Muscle of leg (tissue), 16 donors: ENCODE measurements at places on chromosomes 7 and 10. TPM values are rescaled to one million over a fixed set of nuclear protein-coding genes. Genes with fewer than 3 reads are reported as not detected.

GRCh38 chr10:77390481-77390891, 247.1 kb downstream of the KCNMA1 start:
- no peak for DNase-seq
- no peak overlapping the region for H3K27ac ChIP-seq
- H3K4me3 ChIP-seq = no peak overlapping the region
- peaks cover 49% of the 10 kb centered on the region for H3K4me1 ChIP-seq

DNA sequence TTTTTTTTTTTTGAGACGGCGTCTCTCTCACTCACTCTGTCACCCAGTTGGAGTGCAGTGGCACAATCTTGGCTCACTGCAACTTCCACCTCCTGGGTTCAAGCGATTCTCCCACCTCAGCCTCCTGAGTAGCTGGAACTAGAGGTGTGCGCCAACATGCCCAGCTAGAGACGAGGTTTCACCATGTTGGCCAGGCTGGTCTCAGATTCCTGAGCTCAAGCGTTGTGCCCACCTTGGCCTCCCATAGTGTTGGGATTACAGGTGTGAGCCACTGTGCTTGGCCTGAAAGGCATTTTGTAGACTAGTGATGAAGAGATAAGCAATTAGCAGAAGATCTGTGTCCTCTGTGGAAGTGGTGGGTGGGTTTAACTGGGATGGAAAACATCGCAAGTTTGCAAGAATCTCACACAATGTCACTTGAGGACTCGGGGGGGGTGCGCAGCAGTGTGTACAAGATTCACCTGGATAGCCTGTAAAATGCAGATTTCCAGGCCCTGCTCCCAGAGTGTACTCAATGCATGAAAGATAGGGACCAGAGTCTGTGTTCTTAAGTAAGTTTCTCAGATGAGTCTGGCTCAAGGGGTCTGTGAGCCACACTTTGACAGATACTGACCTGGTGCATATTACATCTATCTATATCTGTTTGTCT, 10.9 kb downstream of the CYP17A1 start:
- H3K4me3 ChIP-seq = no peak overlapping the region
- no peaks in the 10 kb centered on the region for H3K36me3 ChIP-seq
- H3K4me1 ChIP-seq = no peaks in the 10 kb centered on the region
- peaks cover 2% of the 10 kb centered on the region for H3K27me3 ChIP-seq

NKX2-3 gene
- total RNA-seq = 0.62 TPM

GRCh38 chr10:104250371-104250770, 4.3 kb upstream of the GSTO1 start:
- no peaks in the 10 kb centered on the region for H3K36me3 ChIP-seq
- no peak overlapping the region for H3K27ac ChIP-seq
- DNase-seq = no peak
- no peak overlapping the region for H3K4me3 ChIP-seq
- peaks cover 5% of the 10 kb centered on the region for H3K4me1 ChIP-seq

GRCh38 chr10:102963756-102964025, 45.6 kb downstream of the CNNM2 start:
- H3K4me3 ChIP-seq = no peak overlapping the region
- H3K27me3 ChIP-seq = no peaks in the 10 kb centered on the region
- no peak for DNase-seq
- no peak overlapping the region for H3K27ac ChIP-seq
- no peaks in the 10 kb centered on the region for H3K4me1 ChIP-seq

PPP1R17 gene
- not detected for total RNA-seq

DNA sequence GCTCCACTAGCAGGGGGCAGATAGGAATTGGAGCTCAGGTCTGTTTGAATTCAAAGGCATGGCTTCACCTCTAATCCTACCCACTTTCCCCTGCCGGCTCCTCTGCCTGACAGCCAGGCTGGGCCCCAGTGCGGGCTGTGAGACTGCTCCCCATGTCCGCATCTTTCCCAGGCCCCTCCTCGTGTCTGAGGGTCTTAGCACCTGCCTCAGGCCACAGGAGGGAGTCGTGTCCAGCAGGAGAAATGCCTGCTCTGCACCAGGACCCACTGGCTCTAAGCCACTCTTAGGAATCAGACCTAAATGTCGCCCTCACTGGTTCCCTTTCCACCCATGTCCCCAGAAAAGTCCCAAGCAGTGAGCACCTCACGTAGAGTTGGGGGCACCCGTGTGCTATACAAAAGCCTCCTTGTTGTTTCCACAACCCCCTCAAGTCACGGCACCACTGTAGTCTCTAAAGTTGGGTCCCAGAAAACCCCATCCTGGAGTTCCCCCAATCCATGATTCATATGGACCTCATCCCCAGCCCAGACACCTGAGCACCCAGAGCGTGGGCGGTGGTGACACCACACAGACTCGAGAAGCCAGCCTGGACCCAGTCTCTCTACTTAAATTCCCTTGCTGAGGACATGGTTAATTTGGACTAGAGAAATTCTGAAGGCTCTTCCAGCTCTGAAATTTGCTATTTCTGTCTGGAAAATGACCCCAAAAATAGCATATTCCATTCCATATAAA, 466.4 kb upstream of the ZMIZ1 start:
- peaks cover 6% of the 10 kb centered on the region for H3K27me3 ChIP-seq
- H3K36me3 ChIP-seq = no peaks in the 10 kb centered on the region
- no peak overlapping the region for H3K4me3 ChIP-seq
- no peak for DNase-seq
- no peaks in the 10 kb centered on the region for H3K4me1 ChIP-seq

DNA sequence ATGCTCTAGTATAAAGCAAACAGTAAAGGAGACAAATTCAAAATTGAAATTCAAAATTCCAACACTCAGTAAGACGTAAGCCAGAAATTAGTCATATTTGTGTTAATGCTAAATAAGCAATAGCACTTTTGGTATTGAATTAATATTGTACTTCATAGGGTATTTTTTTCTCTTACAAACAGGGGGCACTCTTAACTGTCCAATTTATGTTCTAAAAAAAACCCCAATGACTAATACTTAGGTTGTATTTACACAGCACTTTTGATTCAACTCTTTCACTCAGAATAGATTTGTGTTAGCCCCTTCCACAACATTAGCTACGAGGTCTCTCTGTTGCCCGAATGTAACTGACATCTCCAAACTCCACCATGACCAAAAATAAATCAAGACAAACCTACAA, 284.9 kb upstream of the COBL start:
- H3K27me3 ChIP-seq = no peaks in the 10 kb centered on the region
- H3K36me3 ChIP-seq = no peaks in the 10 kb centered on the region
- no peak overlapping the region for H3K4me3 ChIP-seq
- DNase-seq = no peak

- no peaks in the 10 kb centered on the region for H3K36me3 ChIP-seq
- no peak overlapping the region for H3K27ac ChIP-seq
- H3K27me3 ChIP-seq = no peaks in the 10 kb centered on the region
- no peak for DNase-seq
Measured at GRCh38 chr7:53022893-53023292, 12.5 kb upstream of the POM121L12 start.

DNA sequence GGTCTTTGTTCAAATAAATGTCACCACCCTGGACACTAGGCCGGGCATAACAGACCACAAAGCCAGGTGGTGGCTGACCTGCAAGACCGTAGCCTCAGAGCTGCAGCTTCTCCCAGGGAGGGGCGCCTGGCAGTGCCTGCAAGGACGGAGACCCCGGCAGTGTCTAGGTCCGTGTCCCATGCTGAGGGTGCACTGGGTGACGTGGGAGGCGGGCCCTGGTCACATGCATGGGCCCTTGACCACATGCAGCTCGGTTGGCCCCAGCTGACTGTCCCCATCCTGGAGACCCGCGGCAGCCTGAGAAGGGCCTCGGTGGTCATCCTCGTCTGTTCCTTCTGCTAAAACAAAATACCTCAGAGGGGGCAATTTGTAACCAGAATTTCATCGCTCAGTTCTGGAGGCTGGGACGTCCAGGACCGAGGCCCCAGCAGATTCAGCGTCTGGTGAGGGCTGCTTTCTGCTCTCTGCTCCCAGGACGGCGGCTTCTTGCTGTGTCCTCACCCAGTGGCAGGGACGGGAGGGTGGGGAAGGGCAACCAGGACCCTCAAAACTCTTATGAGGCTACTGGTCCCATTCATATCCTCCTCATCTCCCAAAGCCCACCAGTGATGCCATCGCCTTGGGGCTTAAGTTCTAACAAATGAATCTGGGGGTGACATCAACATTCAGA, 36.8 kb downstream of the PWWP2B start:
- H3K4me1 ChIP-seq = peaks cover 35% of the 10 kb centered on the region
- H3K4me3 ChIP-seq = no peak overlapping the region
- H3K36me3 ChIP-seq = no peaks in the 10 kb centered on the region
- no peaks in the 10 kb centered on the region for H3K27me3 ChIP-seq

DNA sequence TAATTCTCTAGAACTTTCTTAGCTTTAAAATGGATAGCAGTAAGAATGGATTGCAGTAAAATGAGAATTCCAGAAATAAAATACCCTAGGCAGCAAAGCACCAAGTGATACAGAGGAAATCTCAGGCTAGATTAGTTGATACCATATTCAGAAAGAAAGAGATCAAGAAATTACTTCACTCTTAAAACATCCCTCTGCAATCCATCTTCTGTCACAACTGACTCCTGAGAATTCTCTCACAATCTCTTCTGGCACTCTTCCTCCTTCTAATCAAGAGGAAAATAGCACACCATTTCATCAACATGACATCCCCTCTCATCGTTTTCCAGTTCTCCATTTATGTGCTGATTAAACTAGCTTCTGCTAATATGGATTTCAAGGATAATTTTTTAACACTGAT, 42.2 kb upstream of the LAMB1 start:
- no peaks in the 10 kb centered on the region for H3K36me3 ChIP-seq
- no peak overlapping the region for H3K27ac ChIP-seq
- peak; percentile 40 for DNase-seq
- no peaks in the 10 kb centered on the region for H3K27me3 ChIP-seq

GDF10 gene
- total RNA-seq = 0.98 TPM

TMEM178B gene
- 0.62 TPM for total RNA-seq

GRCh38 chr7:37390114-37390513, 58.5 kb downstream of the ELMO1 start:
- H3K27me3 ChIP-seq = no peaks in the 10 kb centered on the region
- H3K4me1 ChIP-seq = peaks cover 46% of the 10 kb centered on the region
- H3K4me3 ChIP-seq = no peak overlapping the region

TRDMT1 gene
- 8.7 TPM for total RNA-seq

- no peak overlapping the region for H3K27ac ChIP-seq
- DNase-seq = no peak
- no peak overlapping the region for H3K4me3 ChIP-seq
- H3K36me3 ChIP-seq = no peaks in the 10 kb centered on the region
- no peaks in the 10 kb centered on the region for H3K4me1 ChIP-seq
Measured at GRCh38 chr7:20314198-20314597, 16.5 kb upstream of the ITGB8 start.

CACNB2 gene
- total RNA-seq = 1.3 TPM

- no peak overlapping the region for H3K4me3 ChIP-seq
- no peaks in the 10 kb centered on the region for H3K36me3 ChIP-seq
- DNase-seq = peak; percentile 21
- H3K27ac ChIP-seq = peak overlapping the region; percentile 13
- peaks cover 2% of the 10 kb centered on the region for H3K27me3 ChIP-seq
Measured at GRCh38 chr7:129184981-129185670, 3.3 kb upstream of the SMO start.

- peaks cover 40% of the 10 kb centered on the region for H3K4me1 ChIP-seq
- H3K27ac ChIP-seq = peak overlapping the region; percentile 54
- no peaks in the 10 kb centered on the region for H3K27me3 ChIP-seq
- H3K4me3 ChIP-seq = no peak overlapping the region
Measured at GRCh38 chr7:43649755-43650274, 66.9 kb downstream of the STK17A start.

ACHE gene
- 21.5 TPM for total RNA-seq

DNA sequence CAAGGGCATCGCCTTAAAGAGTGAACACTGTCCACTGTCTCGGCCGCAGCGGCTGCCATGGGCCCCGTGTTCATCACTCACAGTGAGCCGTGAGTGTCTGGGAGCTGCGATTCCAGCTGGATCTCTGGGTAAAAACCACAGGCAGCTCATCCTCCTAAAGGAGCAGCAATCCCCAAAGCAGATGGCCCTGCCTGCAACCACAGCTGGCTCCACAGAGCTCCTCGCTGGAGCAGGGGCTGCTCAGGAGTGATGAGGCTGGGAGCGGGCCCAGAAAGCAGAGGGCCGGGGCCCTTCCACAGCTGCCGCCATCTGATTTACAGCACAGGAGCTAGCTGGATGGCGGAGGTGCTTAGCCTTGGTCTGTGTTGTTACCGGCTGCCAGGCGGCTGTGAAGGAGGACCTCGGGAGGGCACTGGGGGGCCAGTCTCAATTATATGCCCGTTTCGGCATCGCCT, 6.6 kb upstream of the TMEM184A start:
- no peaks in the 10 kb centered on the region for H3K27me3 ChIP-seq
- H3K4me1 ChIP-seq = peaks cover 36% of the 10 kb centered on the region
- peak; percentile 84 for DNase-seq
- peaks cover 27% of the 10 kb centered on the region for H3K36me3 ChIP-seq

- H3K27ac ChIP-seq = no peak overlapping the region
- H3K36me3 ChIP-seq = no peaks in the 10 kb centered on the region
- peaks cover 3% of the 10 kb centered on the region for H3K4me1 ChIP-seq
- no peak overlapping the region for H3K4me3 ChIP-seq
Measured at GRCh38 chr7:158061026-158061630, 526.5 kb downstream of the PTPRN2 start.

- no peaks in the 10 kb centered on the region for H3K27me3 ChIP-seq
- no peak for DNase-seq
- H3K4me3 ChIP-seq = no peak overlapping the region
Measured at GRCh38 chr10:132584081-132584480, 46.5 kb downstream of the INPP5A start.

CNPY1 gene
- 0.18 TPM for total RNA-seq

DNA sequence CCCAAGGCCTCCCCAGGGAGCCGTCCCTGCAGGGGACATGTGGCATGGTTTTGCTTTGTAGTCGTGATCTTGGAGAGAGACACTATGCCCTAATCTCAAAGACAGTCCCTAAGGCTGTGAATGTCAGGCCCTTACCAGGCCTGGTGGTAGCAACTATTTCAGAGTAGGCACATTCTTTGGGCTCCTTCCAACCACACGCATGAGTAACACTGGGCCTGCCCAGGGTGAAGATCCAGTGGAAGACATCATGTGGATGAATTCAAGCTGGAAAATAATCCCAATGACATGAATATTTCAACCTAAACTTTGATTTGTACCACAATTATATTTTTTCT, 39.5 kb upstream of the INSIG1 start:
- no peak overlapping the region for H3K4me3 ChIP-seq
- peak overlapping the region; percentile 87 for H3K27ac ChIP-seq
- H3K27me3 ChIP-seq = peaks cover 8% of the 10 kb centered on the region
- H3K36me3 ChIP-seq = no peaks in the 10 kb centered on the region

GRCh38 chr10:71339796-71340589, 20.9 kb downstream of the SLC29A3 start:
- DNase-seq = no peak
- no peak overlapping the region for H3K27ac ChIP-seq
- H3K27me3 ChIP-seq = peaks cover 2% of the 10 kb centered on the region
- peaks cover 42% of the 10 kb centered on the region for H3K4me1 ChIP-seq
